ENCODE measurements at places on chromosomes 11 and 22.
A peak's percentile ranks its signal among the peaks of the same experiment; 100 is the strongest.

DNA sequence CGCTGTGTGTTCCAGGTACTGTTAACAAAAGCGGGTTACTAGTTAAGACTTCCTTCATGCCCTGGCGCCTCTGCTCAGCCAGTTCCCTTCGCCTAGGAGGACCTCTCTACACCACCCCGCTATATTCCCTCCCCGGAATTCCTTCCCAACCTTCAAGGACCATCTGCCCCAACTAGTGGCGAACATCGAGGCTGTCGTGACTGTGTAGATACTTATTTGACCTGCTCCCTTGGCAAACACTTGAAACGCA is 450 bp upstream of the BCL2L13 start:
- peak; percentile 56 for DNase-seq

DNA sequence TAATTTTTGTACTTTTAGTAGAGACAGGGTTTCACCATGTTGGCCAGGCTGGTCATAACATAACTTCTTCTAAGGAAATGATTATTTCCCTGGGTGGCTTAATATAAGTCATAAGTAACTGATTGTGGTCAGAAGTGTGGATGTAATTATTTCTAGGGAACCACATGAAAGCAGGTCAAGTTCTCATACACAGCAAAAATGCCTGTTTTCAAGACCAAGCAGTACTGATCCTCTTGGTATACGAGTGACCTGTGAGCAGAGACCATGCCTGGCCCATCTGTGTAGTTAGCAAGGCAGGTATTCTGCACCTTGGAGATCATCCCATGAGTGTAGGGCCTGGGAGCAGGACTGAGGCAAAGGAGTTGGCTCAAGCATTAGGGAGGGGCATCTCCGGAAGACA is 32.5 kb upstream of the NUCB2 start:
- DNase-seq: no peak

- no peak for DNase-seq
Measured at GRCh38 chr11:105612771-105613170, 2.9 kb downstream of the GRIA4 start.

- DNase-seq: no peak
Measured at GRCh38 chr22:35554297-35554845, 13.7 kb downstream of the RASD2 start.

GRCh38 chr11:47033439-47033838 is 96.9 kb downstream of the CSTPP1 start:
- DNase-seq: no peak

- no peak for DNase-seq
Measured at GRCh38 chr11:72769680-72770079, 17.5 kb upstream of the ARAP1 start.

GRCh38 chr11:1299621-1300020 is 9.8 kb downstream of the TOLLIP start:
- no peak for DNase-seq

DNA sequence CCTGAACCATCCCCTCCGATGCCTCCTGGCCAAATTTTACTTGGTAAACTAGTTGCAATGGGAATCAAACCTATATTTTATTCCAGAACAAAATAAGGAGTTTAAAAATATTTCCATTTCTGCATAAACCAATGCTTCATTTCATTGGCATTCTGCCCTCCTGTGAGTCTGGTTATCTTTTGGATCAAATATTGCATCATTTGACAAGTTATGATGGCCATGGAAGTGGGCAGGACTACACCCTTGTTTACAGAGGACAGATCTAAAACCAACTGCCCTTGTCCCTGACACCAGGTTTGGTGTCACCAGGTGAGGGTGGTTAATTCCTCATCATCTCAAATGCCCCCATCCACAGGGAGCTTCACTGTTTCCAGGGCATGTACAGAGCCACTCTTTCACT is 28.2 kb upstream of the E2F8 start:
- no peak for DNase-seq

GRCh38 chr11:7903940-7904339 is 27.1 kb downstream of the OR10A6 start:
- DNase-seq: no peak

GRCh38 chr11:71447791-71448256 is 369 bp downstream of the DHCR7 start:
- no peak for DNase-seq

GRCh38 chr11:76599041-76600013 is 71.2 kb downstream of the LRRC32 start:
- no peak for DNase-seq

- DNase-seq: no peak
Measured at GRCh38 chr11:117663821-117664220, 133.2 kb downstream of the DSCAML1 start.

DNA sequence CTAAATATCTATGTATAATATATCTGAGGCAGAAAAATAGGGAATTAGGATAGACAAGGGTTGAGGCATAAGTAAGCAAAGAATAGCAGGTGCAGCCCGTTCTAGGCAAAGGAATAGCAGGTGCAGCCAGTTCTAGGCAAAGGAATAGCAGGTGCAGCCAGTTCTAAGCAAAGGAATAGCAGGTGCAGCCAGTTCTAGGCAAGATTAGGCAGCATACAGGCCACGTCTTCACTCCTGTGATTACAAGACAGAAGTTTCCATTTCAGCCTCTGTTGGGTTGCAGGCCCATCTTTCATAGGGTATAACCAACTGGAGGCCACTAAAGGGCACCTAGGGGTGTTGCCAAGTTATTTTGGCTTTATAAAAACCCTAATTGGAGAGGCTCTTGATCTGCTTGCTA is 28.8 kb upstream of the CHORDC1 start:
- DNase-seq: no peak

DNA sequence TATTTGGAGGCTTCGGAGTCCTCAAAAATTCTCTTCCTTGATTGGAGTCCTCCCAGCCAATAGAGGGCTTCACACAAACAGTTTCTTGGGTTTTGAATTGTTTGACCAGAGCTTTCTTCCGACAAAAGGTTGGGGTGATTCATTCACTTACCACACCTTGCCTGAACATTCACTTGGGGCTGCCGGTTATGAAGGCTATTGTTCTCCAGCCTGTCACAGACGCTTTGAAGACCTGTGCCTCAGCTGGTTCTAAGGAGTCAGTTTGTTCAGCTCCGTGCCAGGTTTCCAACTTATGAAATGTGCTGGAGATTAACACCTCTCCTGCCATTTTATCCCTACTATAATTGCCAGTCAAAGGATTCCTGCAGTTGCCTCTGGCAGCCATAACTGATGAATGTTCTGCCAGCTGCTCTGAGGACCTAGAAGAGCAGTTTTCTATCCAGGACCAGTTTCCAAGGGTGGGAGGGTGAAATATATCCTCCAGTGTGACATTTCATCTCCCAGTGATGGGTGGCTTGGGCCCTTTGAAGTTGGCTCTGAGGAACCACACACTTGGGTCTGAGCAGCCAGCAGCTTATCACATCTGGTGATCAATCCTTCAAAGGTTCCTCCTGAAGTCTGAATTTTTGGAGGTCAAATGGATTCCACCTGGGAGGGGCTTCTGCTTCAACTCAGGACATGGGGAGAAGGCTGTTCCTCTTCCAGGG is 31.4 kb downstream of the LIMK2 start:
- peak; percentile 61 for DNase-seq

DNA sequence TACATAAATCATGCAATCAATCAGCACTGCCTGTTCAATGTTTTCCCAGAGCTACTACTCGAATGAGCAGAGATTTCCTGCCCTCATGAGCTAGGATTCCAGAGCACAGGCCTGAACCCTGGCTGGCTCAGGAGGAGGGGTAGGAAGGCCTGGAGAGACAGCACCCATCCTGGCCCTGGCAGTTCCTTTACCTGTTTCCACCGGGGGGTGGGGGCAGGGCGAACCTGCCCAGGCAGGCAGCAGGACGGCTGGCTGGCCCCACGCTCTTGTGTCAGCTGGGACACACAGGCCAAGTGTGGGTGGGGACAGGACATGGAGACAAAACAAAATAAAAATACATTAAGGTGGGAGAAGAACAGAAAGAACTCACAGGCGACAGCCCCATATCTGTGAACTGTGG is 109.8 kb upstream of the BID start:
- DNase-seq: peak; percentile 34

DNA sequence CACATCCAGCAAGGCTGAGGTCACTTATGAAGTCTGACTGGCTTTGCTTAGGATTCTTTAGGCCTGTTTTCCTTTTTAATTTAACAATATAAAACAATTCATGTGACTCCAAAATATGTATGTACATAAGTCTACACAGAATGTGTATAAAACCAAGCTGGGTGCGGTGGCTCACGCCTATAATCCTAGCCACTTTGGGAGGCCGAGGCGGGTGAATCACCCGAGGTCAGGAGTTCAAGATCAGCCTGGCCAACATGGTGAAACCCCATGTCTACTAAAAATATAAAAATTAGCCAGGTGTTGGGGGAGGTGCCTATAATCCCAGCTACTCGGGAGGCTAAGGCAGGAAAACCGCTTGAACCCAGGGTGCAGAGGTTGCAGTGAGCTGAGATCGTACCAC is 83.1 kb downstream of the SHANK2 start:
- no peak for DNase-seq

DNA sequence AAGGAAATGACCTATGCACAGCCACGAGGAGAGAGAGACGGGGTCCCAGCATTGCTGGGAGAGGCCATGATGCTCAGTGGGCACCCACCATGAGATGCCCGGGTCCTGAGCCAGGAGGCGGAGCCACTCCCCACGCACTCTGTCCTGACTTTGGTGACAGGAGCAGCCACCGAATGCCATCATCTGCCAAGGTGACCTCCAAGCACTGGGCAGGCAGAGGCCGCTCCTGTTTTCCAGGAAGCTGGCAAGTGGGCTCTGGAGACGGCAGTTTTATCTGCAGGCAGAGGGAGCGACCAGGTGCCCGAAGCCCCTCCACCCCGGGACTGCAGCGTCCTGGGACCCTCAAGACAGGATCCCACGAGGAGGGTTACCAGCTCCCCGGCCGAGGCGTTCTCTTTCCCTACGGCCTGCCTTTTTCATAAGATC is 453.9 kb downstream of the BRD1 start:
- no peak for DNase-seq

GRCh38 chr11:91470656-91471055 is 754.0 kb upstream of the FAT3 start:
- DNase-seq: no peak

GRCh38 chr11:114511079-114511478 is 48.6 kb downstream of the NXPE1 start:
- DNase-seq: no peak

DNA sequence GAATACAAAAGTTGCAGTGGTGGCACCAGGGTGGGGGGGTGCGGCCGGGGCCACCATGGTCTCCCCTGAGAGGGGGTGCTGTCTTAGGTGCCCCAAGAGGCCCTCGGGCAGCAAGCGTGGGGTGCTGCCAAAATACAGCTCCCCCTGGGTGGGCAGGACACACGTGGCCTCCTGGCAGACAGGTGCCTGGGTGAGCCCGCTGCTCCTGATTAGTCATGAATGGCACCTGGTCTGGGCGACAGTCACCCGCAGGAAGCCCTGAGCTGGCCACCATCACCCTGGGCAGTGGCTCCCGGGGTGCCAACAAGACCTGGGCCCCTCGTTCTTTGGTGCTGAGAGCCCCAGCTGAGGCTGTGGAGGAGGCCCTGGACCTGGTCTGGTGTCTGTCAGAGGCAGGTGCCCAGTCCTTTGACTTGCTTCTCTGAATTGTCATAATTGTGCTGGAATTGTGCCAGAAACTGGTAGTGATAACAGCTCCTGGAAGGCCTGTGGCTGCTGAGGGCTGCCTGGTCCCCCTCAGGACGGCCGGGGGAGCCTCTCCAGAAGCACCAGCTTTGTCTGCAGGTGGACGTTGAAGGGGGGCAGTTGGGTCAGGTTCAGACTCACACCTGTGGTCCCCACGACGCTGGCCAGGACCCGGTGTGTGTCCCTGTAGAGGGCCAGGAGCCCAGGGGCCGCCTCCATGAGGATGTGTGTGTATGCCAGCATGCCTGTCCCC is 14.8 kb downstream of the ALG12 start:
- DNase-seq: no peak

DNA sequence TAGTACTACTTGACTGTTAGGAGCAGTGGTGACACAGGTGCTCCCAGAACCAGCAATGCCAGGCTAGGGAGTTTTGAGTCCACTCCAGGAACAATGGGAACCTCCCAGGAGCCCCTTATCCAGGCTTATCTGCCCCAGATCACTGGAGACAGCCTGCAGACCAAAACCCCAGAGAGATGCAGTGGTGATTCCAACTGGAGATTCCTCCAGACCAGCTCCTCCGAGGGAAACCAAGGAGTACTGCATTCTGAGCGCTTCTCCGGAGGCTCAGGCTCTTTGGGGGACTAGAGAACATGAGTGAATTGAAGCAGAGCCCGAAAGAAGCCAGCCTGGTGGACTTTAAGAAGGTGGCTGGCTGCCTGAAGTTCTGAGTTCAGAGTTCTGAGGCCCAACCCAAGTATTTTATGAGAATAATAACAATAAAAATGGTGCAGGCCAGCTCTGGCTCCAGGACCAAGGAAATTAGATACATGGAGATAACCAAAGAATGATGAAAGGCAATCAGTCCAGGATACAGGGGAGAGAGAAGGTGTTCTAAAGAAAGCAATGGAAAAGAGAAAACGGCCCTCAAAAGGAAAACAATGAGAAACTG is 1.3 kb upstream of the TMEM25 start:
- DNase-seq: no peak

GRCh38 chr22:44394246-44395117 is 81.7 kb upstream of the SHISAL1 start:
- DNase-seq: no peak

DNA sequence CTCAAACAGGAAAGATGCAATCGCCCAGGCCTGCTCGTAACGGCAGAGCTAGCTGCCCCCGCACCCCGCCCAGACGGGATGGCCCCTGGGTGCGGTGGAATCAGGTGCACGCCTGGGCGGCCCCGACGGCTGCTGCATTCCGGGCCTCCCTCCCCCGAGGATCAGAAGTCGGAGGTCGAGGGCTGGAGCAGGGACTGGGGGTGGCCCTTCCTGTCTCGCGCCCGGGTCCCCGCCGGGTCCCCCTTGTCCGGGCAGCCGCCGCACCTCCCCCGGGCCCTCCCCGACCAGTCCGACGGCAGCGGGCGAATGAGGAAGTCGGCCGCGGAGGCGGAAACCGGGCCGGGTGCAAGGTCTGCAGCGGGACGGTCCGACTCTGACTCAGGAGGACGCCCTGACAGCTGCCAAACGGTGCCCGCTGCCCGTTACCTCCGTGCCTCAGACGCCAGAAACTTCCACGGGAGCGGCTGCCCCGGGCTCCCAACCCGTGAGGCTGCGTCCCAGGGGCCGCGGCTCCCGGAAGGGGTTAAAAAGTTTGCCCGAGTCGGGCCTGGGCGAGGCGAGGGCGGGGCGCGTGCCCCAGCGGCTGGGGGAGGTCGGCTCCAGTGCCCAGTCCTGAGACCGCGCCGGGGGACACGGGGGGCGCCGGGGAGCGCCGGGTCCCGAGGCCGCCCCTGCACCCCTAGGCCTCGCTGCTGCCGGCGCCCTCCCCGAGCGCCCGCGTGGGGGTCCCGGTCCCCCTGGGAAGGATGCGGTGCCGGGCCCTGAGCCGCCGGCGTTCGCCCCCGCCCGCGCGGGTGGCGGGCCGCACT is 663 bp downstream of the MYH9 start:
- DNase-seq: no peak

- no peak for DNase-seq
Measured at GRCh38 chr11:33391893-33392251, 134.7 kb downstream of the HIPK3 start.

DNA sequence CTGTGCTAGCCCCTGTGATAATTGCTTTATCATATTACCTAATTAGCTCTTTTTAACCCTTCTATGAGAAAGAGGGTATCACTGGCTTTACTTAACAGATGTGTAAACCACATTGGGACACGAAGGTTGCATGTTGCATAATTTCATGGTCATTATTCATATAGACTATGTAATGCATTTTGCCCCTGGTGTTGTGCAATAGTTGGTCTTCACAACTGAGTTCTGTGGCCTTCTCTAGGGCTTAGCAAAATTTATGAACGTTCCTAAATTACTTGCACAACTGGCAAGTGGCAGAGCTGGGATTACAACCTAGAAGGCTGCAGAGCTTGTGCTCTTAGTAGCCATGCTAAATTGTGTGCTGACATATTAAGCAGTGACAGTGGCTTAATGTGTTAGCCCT is 34.6 kb upstream of the PDGFD start:
- DNase-seq: no peak

Data from RWPE1 (cell line).